HuH-7 (cell line): ENCODE measurements at places on chromosomes 7 and 10.

- DNase-seq, result no peak
Measured at GRCh38 chr10:72720814-72721660, 29.1 kb downstream of the MCU start.

DNA sequence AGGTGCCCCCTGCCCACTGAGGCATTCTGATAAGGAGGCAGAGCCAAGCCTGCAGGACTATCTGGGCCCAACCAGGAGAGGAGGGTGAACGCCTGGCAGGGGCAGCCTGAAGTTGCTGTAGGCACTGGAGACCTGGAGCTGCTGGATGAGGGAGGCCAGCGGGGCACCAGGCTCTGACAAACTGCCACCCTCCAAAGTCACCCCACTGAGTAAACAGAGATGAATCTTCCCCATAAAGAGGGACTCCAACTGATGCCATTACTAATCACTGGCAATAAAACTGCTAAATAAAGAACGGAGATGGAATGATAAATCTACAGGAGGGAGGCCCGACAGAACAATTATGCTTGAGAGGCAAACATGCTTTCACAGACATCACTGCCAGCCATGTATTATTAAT, 44.2 kb downstream of the DRGX start:
- no peak for DNase-seq

- DNase-seq, result no peak
Measured at GRCh38 chr10:28367929-28368484, 65.1 kb upstream of the MPP7 start.

GRCh38 chr10:73086816-73087215, 9.8 kb downstream of the P4HA1 start:
- DNase-seq, result no peak

- no peak for DNase-seq
Measured at GRCh38 chr7:69172357-69173077, 425.8 kb upstream of the AUTS2 start.

DNA sequence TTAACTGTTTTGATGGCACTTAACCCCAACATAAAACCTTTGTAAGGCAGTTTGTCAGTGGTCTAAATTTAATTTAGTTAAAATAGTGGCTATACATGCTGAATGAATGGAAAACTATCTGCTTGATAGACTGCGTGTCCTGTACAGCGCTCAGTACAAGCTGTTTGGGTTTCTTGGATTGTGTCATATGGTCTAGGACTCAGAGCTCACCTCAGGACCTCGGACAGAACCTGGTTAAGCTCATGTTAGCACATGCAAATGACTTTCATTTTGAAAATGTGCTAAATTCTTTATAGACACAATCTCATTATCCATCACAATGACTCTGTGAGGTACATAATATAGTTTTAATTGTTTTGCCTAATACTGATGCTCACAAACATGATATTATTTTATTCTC, 55.7 kb upstream of the RELN start:
- DNase-seq, result no peak

- DNase-seq, result peak; percentile 41
Measured at GRCh38 chr10:100968863-100969186, 479 bp upstream of the SEMA4G start.

DNA sequence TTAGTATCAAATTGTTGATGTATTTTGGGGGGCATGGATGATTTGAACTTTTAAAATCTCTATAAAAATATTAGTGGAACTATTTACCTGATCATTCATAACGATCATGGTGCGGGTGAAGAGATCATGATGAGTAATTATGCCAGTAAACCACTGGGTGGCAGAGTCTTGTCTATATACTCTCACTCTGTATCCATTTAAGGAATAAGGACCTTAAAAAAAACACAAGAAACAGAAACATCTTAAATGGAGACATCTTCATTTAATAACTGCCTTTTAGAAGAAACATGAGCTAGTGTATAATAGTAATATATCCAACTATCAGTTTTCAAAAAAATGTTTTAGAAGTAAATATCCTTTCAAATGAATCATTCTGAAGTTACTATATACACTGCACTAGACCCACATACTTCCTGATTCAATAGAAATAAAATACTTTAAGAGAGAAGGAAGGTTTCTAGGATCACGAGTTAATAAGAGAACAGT, 84.0 kb downstream of the NRBF2 start:
- peak; percentile 10 for DNase-seq

DNA sequence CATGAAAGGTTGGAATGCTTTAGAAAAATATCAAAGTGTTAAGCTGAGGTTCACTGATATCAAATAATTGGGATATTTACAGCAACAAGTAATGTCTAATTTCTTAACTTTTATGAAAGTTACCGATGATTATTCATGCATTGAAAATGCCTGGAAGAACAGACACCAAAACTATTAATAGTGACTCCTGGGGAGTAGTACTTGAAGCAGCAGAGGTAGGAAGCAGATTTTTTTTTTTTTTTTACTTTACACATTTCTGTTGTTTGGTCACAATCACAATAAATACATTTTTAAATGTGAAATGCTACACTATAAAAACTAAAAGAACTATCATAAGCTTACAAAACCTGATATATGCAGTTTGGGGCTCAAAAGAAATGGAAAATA, 70.5 kb upstream of the FGL2 start:
- no peak for DNase-seq

DNA sequence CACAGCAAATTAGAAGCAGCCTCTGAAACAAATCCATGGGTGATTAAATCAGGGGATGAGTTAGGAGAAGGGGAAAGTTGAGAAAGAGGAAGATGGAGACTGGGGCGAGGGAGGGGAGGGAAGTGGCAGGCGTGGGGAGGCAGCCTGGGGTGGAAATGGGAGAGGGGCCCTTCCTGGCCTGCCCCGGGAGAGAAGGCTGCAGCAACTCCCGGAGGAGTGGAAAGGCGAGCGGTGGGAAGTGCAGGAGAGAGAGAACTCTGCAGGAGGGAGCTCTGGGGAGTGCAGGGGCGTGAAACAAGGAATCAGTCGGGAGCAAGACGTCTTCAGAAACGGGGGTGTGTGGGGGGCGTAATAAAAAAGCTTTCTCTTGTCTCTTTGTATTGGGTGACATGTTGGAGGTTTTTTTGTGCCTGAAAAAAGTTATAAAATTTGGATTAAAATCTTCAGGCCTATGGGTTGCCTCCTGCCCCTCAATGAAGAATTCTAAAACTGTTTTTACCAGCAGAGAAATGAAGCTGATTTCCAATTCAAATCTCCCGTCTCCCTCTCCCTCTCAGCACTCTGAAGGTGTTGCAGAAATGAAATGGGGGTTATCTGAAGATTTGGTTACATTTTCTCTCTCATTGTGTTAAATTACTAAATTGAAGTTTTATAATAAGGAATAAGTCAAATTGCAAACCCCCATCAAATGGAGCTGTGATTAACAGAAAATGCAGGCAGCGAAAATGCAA, 4.7 kb upstream of the UNCX start:
- no peak for DNase-seq

DNA sequence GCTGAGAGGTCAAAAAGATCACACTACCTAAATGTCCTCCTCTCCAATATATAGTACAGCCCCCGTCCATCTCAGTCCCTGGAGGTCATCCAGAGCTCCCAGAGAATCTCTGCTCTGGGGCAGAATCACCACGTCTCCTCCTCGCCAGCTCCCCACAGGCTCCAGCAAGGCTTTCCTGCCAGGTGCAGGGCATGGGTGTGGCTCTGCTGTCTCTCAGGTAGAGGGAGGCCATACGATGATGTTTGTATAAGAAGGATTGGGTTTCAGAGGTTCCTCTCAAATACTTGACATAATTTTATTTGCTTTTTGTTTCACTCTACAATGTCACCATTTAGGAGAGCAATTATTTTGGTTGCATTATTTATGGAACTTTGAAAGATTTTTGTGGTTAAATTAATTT, 98.3 kb upstream of the PRSS58 start:
- no peak for DNase-seq
